ENCODE measurements at places on chromosomes 1 and 21.
A peak's percentile ranks its signal among the peaks of the same experiment; 100 is the strongest.

GRCh38 chr1:30936541-30937171 is 28.1 kb upstream of the SDC3 start:
- no peak for DNase-seq

GRCh38 chr1:199272139-199272544 is 633.3 kb downstream of the PTPRC start:
- no peak for DNase-seq

DNA sequence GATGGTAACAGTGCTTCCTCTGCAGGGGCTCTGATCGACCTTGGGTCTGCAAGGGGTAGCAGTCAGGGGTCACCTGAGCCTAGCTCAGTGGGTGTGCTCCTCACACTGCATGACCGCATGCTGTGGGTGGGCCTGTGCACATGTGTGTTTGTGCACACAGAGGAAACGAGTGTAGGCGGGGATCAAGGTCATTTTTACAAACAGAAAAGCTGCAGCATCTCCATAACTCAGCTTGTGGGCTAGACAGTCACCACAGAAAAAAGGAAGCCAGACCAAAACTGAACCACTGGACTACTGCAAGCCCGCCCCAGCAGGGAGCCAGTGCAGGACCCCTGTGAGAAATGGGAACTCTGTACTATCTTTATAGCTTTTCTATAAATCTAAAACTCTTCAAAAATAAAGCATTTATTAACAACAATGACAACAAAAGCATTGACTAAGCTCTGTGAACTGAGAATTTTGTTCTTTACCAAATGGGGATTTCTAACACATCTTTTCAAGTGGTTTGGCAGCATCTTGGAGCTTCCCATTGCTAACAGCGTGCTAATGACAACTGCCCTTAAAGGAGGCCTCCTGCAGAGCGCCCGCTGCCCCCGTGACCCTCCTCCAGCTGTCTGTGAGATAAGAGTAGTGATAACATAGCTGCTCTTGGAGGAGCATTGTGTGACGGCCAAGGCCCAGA is 19.9 kb upstream of the NEK2 start:
- DNase-seq = peak; percentile 67

DNA sequence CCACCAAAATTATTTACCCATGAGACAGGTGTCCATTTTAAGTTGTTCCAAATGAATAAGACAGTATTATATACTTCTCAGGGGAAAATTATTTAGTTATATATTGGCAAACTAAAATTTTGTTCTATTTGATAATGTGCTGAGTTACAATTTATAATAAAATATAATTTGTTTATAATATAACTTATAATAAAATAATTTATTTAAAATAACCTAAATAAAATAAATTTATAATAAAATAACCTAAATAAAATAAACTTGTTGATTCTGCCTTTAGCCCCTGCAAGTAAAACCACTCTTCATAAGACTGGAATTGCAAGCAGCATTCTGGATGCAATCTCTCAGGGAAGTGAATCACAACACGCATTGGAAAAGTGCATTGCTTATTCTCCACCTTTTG is 69.6 kb downstream of the RAVER2 start:
- DNase-seq = no peak

DNA sequence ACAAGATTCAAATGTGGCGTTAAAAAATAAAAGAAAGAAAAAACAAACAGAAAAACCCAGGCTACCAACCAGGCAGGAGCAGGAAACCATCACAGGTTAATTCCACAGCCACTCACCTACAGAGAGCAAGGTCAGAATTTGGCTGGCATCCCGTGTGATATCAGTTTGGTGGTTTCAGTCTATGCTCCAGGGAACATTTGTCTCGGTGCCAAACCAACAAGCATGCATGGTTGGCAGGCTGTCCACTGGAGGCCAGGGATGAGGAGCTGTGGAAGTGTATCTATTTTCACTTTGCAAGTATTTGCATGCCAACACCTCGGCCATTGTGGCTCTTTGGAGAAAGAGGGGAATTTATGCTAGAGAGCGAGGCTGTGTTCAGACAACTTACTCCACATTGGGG is 53.1 kb upstream of the PROX1 start:
- no peak for DNase-seq

- DNase-seq = no peak
Observed at GRCh38 chr1:18992646-18993045, 36.2 kb upstream of the IFFO2 start.

GRCh38 chr1:86596224-86596623 is 49.3 kb downstream of the CLCA4 start:
- DNase-seq = no peak

GRCh38 chr21:31781737-31782136 is 49.8 kb upstream of the SCAF4 start:
- DNase-seq = no peak

GRCh38 chr1:99139876-99140275 is 124.4 kb upstream of the PLPPR4 start:
- DNase-seq = no peak

- DNase-seq = no peak
Observed at GRCh38 chr1:245691897-245692296, 537.1 kb downstream of the KIF26B start.

DNA sequence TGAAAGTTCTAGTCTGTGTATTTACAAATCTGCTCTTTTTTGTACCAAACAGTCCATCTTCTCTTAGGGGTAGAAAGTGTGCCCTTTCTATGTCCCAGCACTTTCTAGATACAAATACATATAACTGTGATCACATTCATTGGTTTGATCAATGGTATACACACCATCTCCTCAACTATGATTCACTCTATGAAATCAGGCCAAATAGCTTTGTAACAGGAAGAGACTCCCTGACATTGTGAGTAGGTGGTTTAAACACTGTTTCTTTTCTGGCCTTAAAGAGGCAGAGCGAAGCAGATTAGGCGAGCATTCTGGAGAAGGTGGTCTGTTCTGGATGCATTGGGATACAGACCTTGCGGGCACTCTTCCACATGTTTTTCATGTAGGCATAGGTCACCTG is 39.3 kb upstream of the EXOSC10 start:
- no peak for DNase-seq

DNA sequence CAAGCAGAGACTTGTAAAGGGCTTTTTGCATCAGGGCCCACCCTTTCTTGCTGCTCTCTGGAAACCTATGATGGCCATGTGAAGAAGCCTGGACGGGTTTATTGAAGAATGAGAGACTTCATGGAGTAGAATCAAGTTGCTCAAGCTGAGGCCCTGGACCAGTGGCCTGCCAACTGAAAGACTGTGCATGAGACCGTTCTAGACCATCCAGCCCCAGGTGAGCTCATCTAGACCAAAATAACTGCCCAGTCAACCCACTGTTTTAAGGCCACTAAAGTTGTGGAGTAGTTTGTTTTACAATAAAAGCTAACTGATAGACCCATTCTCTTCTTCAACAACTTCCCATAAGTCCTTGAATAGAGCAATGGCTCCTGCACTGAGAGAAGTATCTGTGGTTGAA is 11.8 kb upstream of the ENAH start:
- DNase-seq = no peak

DNA sequence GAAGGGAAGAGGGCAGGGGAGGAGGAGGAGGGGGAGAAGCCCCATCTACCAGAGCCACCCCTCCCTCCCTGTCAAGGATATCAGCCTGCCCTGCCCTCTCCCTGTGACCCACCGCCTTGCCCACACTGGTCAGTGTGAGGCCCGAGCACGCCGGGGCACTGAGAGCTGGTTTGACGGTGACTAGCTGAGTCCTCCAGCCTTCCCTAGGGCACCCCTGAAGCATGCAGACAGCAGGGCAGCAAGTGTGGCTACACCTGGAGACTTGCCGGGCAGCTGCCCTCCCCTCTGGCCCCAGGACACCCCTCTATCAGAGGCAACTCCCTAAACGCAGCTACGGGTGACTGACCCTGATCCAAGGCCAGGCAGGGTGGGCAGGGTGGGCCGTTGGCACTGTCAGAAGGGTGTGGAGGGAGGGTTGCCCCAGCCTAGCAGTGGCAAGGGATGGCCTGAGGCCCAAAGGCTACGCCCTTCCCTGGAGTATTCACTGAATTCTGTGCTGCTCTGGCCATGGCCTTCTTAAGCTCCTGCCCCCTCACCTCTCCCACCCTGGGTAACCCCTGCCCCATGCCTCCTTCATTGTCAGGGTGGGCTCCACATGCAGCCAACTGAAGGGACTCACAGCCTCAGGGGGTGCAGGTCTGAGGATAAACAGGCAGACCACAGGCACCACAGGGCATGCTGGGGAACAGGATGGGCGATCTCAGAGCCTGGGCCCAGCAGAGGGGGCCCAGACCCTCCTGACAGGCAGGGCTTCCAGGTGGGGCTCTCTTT is 19.6 kb downstream of the WNT9A start:
- no peak for DNase-seq

DNA sequence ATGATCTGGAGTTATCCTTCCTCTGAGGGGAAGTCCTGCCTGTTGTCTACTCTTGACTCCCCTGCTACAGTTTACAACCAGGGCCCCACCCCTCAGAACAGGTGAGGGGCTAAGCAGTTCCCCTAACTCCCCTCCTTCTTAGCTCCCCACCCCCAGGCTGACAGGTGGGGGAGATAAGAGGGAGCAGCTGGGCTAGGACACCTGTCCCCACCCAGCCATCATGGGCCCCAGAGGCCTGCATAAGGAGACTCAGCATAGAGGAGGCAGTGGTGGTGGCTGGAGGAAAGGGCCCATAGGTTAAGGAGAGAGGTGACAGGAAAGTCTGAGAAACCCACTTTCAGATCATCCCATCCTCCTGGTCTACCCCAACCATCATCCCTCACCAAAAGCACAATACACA is 6.8 kb downstream of the MEF2D start:
- DNase-seq = no peak
